ENCODE measurements at places on chromosomes 3 and 15.

- no peak for DNase-seq
Observed at GRCh38 chr3:16109929-16110328, 64.6 kb upstream of the GALNT15 start.

GRCh38 chr15:92733934-92734521 is 78.5 kb upstream of the FAM174B start:
- DNase-seq: peak; percentile 39

DNA sequence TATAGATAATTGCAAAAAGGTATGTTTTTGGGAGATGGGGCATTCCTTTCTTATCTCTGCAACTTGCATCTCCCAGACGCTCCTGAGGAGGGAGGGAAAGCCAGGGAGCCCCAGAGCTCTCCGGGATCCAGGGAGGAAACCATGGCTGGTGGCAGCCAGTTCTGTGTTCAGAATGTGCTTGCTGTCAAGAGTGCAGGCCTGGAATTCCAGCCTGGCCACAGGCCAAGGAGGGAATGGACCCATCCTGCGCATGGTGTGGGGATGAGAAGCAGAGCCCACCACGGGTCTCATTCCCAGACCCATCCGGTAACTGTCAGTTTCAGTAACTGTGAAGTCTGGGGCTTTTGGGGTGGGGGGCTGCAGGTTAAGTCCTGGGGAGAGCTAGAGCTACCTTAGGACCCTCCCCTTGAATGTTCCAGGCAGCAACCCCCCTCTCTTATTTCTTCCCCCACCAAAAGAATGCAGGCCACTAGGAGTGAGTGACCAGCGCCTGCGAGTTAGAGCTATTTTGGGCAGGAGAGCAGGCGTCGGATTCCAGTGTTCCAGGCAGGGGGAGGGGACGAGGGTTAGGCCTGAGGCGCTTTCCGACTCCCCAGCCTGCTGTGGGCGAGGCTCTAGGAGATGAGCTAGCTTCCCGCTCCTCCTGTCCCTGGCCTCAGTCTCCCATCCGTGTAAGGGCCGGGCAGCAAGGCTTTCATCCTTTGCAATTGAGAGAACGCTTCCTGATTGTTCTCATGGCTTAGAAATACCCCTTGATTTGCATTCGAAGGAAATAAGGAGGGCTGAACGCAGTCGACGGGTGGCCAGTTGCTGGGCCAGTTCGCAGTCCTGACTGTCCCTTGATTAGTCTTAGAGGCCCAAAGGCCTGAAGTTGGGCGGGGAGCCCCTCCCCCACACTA is 781 bp upstream of the DAG1 start:
- DNase-seq: peak; percentile 71

GRCh38 chr3:46110701-46111493 is 83.6 kb upstream of the XCR1 start:
- DNase-seq: peak; percentile 67

DNA sequence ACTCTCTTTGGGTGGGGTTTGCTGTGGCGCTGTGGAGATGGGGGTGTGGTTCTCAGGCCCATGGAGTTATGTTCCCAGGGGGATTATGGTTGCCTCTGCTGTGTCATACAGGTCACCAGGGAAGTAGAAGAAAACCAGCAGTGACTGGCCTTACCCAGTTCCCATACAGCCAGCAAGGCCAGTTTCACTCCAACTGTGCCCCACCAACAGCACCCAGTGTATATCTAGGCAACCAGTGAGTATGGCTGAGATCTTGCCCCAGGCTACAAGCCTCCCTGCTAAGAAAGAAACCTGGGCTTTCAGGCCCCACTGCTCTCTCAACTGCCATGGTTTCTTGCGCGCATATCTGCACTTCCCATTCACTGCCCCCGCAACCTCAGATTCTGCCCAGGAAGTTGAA is 31.4 kb upstream of the RARB start:
- no peak for DNase-seq

GRCh38 chr15:53549697-53550305 is 209.7 kb downstream of the WDR72 start:
- DNase-seq: no peak

Measured in fibroblast of pulmonary artery (primary cell).